Camera-type eye (tissue), 1 donor: ENCODE measurements at places on chromosomes 7 and 10. TPM values are rescaled to one million over a fixed set of nuclear protein-coding genes. Genes with fewer than 3 reads are reported as not detected.

TUBAL3 gene
- total RNA-seq = 0.49 TPM

RSPH10B gene
- total RNA-seq = 0.38 TPM

ADAM12 gene
- total RNA-seq = 29.9 TPM

CACNA2D1 gene
- total RNA-seq = 103 TPM

IFIT1 gene
- 17.8 TPM for total RNA-seq

INA gene
- 102 TPM for total RNA-seq

TFAM gene
- 38.1 TPM for total RNA-seq

ACTL6B gene
- 14.7 TPM for total RNA-seq

TMEM176B gene
- total RNA-seq = 30.5 TPM

ICA1 gene
- 12.9 TPM for total RNA-seq

KLF14 gene
- 0.16 TPM for total RNA-seq

TSPAN14 gene
- total RNA-seq = 56.4 TPM

FAM237B gene
- not detected for total RNA-seq

ACTR1A gene
- total RNA-seq = 99.1 TPM

DEPP1 gene
- 40.9 TPM for total RNA-seq

C10orf95 gene
- total RNA-seq = 0.93 TPM

PHKG1 gene
- 4.7 TPM for total RNA-seq

PILRA gene
- 1.8 TPM for total RNA-seq

CCAR1 gene
- 80.8 TPM for total RNA-seq

SVIL gene
- total RNA-seq = 107 TPM

NUDCD3 gene
- total RNA-seq = 61.6 TPM

SPDYE11 gene
- total RNA-seq = not detected

FUOM gene
- total RNA-seq = 7.3 TPM

FOXI2 gene
- total RNA-seq = not detected

PAX4 gene
- total RNA-seq = not detected

UBTD1 gene
- 5.5 TPM for total RNA-seq

ASAH2 gene
- 1.5 TPM for total RNA-seq

VWDE gene
- 1.4 TPM for total RNA-seq
